ENCODE measurements at places on chromosomes 1 and 21. TPM values are rescaled to one million over a fixed set of nuclear protein-coding genes. Genes with fewer than 3 reads are reported as not detected.

AKNAD1 gene
- 2.7 TPM for total RNA-seq

MROH9 gene
- not detected for total RNA-seq

- DNase-seq = no peak
Measured at GRCh38 chr1:63810936-63811469, 37.2 kb downstream of the ROR1 start.

DNA sequence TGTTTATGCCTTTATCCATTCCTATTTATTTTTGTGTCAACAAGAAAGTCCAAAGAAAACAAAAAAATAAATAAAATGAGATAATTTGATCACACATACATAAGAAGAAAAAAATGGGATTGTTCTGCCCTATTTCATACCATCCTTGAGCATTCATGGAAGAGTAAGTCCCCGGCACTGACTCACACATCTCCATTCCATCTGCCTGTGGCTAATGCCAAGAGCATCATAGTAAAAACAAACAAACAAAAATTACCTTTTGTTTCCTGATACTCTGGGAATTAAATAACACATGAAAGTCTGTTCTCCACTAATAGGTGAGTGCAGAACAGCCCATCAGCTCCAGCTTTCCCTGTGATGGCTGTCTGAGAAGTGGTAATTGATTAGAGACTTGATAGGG, 48.1 kb upstream of the BACE2 start:
- DNase-seq = no peak

GRCh38 chr1:190129366-190129765, 348.3 kb downstream of the BRINP3 start:
- no peak for DNase-seq

DNA sequence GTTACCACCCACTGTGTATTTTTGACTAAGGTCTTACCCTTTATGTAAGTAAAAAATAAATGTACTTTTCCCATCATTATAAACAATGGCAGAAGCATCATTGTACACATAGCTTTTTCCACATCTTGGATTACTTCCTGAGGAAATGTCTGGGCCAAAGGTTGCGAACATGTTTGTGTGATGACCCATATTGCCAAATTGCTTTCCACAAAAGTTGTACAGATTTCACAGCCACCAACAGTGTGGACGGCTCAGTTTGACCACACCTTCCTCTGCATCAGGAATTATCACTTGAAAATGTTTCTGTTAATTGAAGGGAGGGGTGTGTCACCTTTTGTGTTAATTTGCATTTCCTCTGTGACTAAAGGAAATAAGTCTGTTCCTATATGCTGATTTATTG, 25.7 kb downstream of the AKNAD1 start:
- peak; percentile 82 for DNase-seq

DNA sequence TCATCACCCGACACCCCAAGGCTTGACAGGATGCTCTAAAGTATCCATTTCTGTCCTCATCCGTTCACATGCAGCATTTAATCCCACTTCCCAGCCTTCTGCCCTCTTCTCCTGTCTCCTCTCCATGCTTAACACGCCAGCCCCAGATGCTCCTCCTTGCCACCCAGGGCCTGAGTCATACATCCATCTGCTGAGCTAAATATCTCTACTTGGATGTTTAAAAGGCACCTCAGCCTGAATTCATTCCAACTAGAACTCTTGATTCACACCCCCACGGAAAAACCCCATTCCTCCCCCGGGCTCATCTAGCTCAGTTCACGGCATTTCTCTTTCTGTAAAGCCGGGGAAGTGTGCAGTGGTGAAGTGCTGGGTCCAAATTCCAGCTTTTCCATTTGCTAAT, 27.7 kb downstream of the TEX35 start:
- DNase-seq = peak; percentile 97

- no peak for DNase-seq
Measured at GRCh38 chr1:204420039-204421004, 8.7 kb upstream of the PPP1R15B start.

DNA sequence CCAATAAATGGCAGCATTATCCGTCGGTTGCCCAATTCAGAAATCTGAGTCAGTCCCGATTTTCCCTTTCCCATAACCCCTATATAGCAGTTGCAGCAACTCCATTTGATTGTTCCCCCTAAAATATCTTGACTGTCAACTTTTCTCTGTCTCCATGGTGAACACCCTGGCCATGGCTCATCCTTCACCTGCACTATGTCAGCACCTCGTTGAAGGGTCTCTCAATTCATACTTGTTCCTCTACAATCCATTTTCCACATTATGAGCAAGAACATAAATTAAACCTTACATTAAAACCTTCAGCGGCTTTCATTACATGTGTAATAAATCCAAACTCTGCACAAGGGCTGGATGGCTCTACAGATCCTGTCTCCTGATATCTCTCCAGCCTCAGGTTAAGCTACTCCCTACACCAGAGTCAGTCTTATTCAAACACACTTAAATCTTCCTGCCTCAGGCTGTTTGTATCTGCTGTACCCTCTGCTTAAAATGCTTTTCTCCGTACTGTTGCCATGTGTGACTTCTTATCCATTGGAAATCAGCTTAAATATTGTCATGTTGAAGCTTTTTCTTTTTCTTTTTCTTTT, 87.3 kb downstream of the BACH1 start:
- no peak for DNase-seq

DNA sequence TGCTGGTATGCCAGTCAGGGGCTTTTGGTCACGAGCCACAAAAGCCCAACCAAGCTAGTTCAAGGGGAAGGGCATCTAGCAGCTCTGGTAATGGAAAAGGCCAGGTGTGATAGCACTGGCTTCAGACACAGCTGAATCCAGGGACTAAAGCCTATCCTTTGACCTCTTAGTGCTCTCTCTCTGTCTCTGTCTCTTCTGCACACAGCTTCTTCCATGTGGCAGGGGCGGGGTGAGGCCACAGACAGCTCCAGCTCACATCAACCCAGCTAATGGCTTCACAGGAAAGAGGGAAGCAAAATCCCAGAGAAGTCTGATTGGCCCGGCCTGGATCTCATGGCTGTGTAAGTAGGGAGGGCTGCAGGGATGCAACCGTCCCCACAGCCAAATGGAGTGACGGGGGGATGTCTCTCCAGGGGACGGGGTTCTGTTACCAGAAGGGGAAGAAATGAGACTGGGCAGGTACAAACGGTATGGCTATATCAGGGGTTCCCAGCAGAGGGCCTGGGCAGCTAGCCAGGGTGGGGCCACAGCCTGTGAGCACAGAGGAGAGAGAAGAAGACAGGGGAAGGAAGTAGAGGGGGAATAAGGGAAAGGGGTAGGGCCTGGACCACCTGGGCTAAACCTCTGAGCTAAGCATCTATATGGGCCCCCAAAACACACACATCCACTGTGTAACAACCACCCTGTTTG, 42.4 kb downstream of the FBXO2 start:
- no peak for DNase-seq

S100A8 gene
- not detected for total RNA-seq

DNA sequence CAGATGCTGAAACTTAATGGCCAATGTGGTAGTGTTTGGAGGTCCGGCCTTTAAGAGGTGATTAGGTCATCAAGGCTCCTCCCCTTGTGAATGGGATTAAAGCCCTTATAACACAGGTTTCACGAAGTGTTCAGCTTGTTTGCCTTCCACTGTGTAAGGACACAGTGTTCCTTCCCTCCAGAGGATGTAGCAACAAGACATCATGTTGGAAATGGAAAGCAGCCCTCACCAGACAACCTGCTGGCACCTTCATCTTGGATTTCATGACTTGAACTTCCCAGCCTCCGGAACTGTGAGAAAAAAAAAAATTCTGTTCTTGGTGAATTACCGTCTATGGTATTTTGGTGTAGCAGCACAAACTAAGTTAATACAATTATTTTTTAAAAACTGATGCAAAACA, 613.8 kb downstream of the KIF26B start:
- peak; percentile 14 for DNase-seq

GRCh38 chr1:230084408-230085177, 17.6 kb downstream of the GALNT2 start:
- peak; percentile 99 for DNase-seq

- no peak for DNase-seq
Measured at GRCh38 chr1:14817223-14818170, 219.0 kb downstream of the KAZN start.

NEK2 gene
- total RNA-seq = 54.9 TPM

DNA sequence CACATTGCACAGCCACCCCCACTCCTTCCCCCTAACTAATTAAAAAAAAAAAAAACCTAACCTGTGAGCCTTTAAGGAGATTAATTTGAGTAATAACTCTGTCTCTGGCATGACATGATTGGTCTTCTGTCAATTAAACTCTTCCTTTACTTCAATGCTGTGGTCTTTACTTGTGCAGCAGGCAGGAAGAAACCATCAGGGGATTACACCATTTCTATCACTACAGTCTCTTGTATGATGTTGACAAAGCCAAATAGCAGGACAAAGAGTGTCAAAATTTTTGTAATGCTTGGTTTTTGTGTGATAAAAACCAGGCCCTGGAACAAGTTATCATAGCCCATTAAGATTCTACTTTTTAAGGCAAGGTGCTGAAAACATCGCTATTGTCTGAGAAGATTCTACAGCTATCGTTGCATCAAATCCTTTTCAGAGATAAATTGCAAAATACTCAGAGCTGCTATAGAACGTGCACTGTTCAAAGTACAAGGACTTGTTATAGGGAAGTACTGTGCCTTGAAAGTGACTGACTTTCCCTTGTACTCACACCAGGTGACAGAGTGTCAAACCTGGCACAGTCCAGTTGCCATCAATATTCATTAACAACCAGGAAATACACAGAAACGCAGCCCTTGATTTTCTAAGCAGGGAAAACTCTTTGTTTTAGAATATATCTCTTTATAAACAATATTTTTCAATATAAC, 37.7 kb downstream of the LHX9 start:
- DNase-seq = no peak

- peak; percentile 100 for DNase-seq
Measured at GRCh38 chr1:8137481-8138244, 111.6 kb upstream of the ERRFI1 start.

GRCh38 chr1:225866061-225866837, 15.9 kb downstream of the TMEM63A start:
- peak; percentile 62 for DNase-seq

GRCh38 chr1:111535256-111536191, 32.1 kb upstream of the ADORA3 start:
- no peak for DNase-seq

- no peak for DNase-seq
Measured at GRCh38 chr1:63640633-63641567, 47.7 kb downstream of the PGM1 start.

DNA sequence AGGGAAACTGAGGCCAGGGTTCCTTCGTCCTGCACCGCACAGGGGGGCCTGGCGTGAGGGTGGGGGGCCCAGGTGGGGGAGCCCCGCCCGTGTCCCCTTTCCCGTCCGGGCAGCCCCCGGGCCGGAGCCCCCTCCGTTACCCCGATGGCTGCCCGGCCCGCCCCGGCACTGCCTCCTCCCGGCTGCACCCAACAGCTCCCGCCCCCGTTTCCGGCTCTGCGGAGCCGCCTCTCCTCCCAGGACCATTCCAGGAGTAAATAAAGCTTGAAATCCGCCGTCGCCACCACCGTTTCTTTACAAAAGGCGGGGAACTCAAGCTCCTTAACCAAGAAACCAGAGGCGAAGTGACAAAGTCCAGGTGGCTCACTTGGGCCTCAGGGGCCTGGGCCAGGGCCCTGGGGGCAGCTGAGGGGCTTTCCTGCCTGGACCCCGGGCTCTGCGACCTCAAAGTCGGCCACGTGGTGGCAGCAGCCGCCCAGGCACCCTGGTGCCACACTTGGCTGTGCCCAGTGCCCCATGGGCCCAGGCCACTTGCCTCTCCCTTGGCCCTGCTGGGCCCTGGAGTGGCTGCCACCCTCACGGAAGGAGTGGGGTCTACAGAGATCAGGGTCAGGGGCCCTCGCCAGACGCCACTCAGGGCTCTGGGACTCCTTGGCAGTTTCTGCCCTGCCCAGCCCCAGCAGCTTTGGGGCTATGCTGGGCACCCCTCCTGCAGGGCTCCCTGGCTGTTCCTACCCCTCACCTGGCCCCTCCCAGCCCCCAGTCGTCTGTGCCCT, 514 bp upstream of the FAAP20 start:
- DNase-seq = peak; percentile 80

GRCh38 chr21:45556645-45557615, 14.7 kb upstream of the SLC19A1 start:
- no peak for DNase-seq

GRCh38 chr1:43043695-43044094, 85.0 kb upstream of the SLC2A1 start:
- DNase-seq = no peak

DNA sequence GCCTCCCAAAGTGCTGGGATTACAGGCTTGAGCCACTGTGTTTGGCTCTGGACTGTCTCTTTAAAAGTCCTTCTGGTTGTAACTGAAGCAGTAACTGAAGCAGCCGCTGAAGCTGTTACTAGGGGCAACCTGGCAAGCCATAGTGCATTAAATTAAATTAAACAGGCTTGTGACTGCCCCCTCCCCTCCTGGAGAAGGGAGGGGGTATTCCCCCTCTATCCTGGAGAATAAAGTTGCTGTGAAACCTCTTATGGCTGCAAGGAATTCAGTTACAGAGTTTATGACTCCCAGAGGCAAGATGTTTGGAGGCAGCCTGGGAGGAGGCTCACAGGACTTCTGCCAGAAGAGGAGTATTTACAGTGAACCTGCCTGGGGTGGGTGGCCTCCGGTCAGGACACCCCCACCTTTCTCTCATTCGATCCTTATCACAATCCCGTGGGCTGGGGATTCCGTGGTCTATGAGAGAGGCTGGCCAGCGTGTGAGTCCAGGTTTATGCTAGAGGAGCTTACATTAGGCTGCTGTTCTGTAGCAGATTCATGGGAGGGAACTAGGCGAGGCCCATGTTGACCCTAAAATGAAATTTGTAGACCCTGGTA, 8.3 kb downstream of the TTC22 start:
- DNase-seq = no peak

DNA sequence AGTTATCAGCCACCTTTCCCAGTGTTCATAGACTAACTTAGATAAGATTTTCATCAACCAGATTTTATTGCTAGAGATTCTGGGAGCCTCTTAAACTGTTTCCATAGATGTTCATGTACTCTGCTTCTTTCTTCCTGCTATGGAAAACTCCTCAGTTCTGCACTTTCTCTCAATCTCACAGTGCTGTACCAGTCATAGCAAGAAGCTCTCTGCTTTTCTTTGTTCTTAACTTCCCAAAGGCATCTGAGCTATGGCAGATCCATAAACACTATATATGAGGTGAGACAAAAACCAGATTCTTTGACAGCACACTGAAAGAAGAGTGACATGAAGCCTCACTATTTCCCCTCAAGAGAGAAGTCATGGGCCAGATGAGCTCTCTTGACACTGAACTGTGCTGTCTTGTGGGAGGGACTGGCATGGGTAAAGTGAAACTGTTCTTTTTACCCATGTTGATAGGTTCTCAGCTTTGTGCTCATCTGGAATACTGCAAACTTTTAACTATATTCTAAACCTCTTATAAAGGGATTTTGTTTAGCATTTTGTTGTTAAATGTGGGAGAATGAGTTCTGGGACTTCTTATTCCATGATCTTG, 64.2 kb upstream of the LYPLAL1 start:
- no peak for DNase-seq

DNA sequence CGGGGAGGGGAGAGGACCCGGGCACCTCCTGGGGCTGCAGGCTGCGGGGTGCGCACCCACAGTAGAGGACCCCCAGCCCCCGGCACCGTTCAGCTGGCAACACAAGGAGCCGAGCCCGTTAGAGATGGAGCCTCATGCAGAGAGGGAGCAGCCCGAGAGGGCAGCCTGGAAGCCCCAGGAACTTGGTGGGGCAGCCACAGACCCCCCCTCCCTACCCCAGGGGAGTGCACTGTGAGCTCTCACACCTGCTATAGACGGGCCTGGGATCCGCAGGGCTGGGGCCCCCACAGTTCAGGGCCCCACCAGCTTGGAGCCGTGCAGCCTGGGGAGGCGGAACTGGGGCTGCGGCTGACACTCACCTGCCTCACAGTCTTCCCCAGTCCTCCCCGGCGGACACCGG, 47.0 kb downstream of the ARHGEF16 start:
- no peak for DNase-seq
